Neural progenitor cell (in vitro differentiated cells): ENCODE measurements at places on chromosomes 12 and 14. TPM values are rescaled to one million over a fixed set of nuclear protein-coding genes. Genes with fewer than 3 reads are reported as not detected.

The HNRNPC gene
- 1,681 and 1,872 TPM in 2 replicates for total RNA-seq

- peaks cover 3% of the 10 kb centered on the region for H3K36me3 ChIP-seq
- H3K27me3 ChIP-seq: no peaks in the 10 kb centered on the region
- no peak for DNase-seq
- H3K4me1 ChIP-seq: no peaks in the 10 kb centered on the region
- no peak overlapping the region for H3K27ac ChIP-seq
These were observed 21.9 kb downstream of the ANKLE2 start for GRCh38 chr12:132739600-132740312.

GRCh38 chr14:54338696-54339317 is 58.0 kb upstream of the CDKN3 start:
- H3K36me3 ChIP-seq: no peaks in the 10 kb centered on the region
- no peak overlapping the region for H3K4me3 ChIP-seq
- DNase-seq: peak; percentile 63
- no peak overlapping the region for H3K27ac ChIP-seq
- H3K4me1 ChIP-seq: peaks cover 27% of the 10 kb centered on the region
- no peaks in the 10 kb centered on the region for H3K27me3 ChIP-seq

The NKX2-1 gene
- total RNA-seq: not detected in 2 replicates

GRCh38 chr12:47282206-47282605 is 202.4 kb upstream of the AMIGO2 start:
- no peaks in the 10 kb centered on the region for H3K36me3 ChIP-seq
- DNase-seq: no peak
- no peak overlapping the region for H3K27ac ChIP-seq
- no peaks in the 10 kb centered on the region for H3K27me3 ChIP-seq

- no peaks in the 10 kb centered on the region for H3K4me1 ChIP-seq
- DNase-seq: no peak
- no peaks in the 10 kb centered on the region for H3K27me3 ChIP-seq
These were observed 287.2 kb upstream of the ATP2B1 start for GRCh38 chr12:89995870-89996269.

GRCh38 chr14:99381688-99382060 is 99.0 kb downstream of the SETD3 start:
- no peak overlapping the region for H3K4me3 ChIP-seq
- H3K27ac ChIP-seq: no peak overlapping the region
- H3K36me3 ChIP-seq: no peaks in the 10 kb centered on the region
- H3K4me1 ChIP-seq: no peaks in the 10 kb centered on the region

DNA sequence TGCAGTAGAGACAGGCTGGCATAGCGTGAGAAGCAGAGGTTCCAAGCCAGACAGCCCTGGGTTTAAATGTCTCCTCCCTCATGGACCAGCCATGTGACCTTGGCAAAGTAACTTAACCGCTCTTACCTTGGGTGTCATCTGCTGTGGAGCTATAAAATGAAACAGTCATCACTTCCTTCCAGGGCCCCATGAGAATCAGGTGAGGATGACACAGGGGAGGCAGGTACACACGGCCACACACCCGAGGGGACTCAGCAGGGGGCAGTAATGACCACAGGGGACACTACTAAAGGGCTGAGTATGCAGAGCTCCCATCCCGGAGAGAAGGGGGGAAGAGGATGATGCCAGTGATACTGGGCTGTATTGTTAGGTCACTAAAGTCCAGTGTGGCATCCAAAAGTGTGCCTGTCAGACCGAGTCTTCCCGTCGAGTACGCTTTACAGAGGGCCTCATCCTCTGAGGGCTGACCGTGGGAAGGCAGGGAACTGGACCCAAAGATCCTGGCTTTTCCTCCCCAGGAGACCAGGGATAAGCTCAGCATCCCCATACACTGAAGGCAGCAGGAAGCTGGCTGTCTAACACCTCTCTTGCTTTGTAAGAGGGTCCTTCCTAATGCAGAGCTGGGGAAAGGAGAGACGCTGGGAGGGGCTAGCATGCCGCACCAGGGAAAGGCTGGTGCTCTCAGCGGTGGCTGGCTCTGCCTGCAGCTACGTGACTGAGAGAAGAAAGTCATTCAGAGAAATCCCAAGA is 94.2 kb downstream of the SINHCAF start:
- H3K27ac ChIP-seq: no peak overlapping the region
- H3K27me3 ChIP-seq: no peaks in the 10 kb centered on the region
- H3K36me3 ChIP-seq: no peaks in the 10 kb centered on the region
- no peak overlapping the region for H3K4me3 ChIP-seq

The ATXN2 gene
- 24.0 and 34.2 TPM in 2 replicates for total RNA-seq

The TAS2R42 gene
- total RNA-seq: not detected in 2 replicates

GRCh38 chr12:98260276-98260675 is 255.1 kb upstream of the TMPO start:
- H3K27me3 ChIP-seq: no peaks in the 10 kb centered on the region
- no peaks in the 10 kb centered on the region for H3K36me3 ChIP-seq
- no peak for DNase-seq
- H3K27ac ChIP-seq: no peak overlapping the region
- H3K4me1 ChIP-seq: peaks cover 10% of the 10 kb centered on the region

The PRR4 gene
- 0.69 and 2.6 TPM in 2 replicates for total RNA-seq

- H3K4me3 ChIP-seq: no peak overlapping the region
- peaks cover 5% of the 10 kb centered on the region for H3K4me1 ChIP-seq
- H3K27ac ChIP-seq: no peak overlapping the region
- H3K36me3 ChIP-seq: no peaks in the 10 kb centered on the region
- DNase-seq: peak; percentile 83
These were observed 9.1 kb downstream of the FAM181A start for GRCh38 chr14:93936245-93936644.

The FITM1 gene
- 0.77 and 1.2 TPM in 2 replicates for total RNA-seq

DNA sequence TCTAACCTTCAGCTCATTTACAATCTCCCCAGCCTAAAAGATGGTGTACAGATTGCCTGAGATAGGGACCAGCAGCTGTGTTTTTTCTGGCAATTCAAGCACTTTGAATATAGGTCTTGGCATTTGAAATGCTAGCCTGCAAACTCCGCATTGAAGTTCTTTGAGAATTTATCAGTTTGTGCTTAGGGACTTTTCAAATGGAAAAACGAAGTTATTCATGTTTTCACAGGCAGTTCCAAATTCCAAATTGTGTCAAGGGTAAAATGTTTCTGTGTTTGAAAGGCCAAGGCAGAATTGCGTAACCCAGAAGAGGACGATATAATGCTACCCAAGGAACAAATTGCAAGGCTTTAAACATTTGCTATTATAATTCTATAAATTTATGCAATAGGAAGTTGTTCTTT is 168.9 kb upstream of the RASSF8 start:
- DNase-seq: no peak
- no peaks in the 10 kb centered on the region for H3K27me3 ChIP-seq
- H3K36me3 ChIP-seq: no peaks in the 10 kb centered on the region
- no peaks in the 10 kb centered on the region for H3K4me1 ChIP-seq

DNA sequence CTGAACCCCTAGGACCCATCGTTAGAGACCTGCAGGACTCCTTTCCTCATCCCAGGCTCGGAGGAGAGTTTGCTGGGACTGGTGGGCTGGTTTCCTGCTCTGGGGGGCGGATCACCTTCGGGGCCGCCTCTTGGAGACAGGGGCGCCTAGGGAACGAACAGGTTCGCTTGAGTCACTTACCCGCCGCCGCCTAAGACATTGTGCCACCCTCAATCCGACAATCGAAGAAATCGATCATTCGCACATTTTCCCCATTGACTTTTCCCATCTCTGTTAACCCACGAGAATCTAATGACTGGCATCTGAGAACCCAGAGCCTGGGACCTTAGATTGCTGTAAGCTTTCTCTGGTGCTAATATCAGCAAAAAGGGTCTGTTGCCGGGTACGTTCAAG is 322 bp downstream of the SLC39A9 start:
- no peak overlapping the region for H3K27ac ChIP-seq
- DNase-seq: no peak
- H3K4me3 ChIP-seq: peak overlapping the region; percentile 93
- peaks cover 16% of the 10 kb centered on the region for H3K36me3 ChIP-seq
- H3K4me1 ChIP-seq: peaks cover 35% of the 10 kb centered on the region

The OR6C75 gene
- not detected in 2 replicates for total RNA-seq

The BIN2 gene
- 0.52 TPM in 1 of 2 replicates, not detected in the other for total RNA-seq

The PRICKLE1 gene
- total RNA-seq: 3.5 and 4.0 TPM in 2 replicates

GRCh38 chr12:1360441-1361210 is 233.8 kb downstream of the FBXL14 start:
- DNase-seq: no peak
- no peak overlapping the region for H3K4me3 ChIP-seq
- peaks cover 2% of the 10 kb centered on the region for H3K36me3 ChIP-seq
- H3K4me1 ChIP-seq: no peaks in the 10 kb centered on the region
- no peak overlapping the region for H3K27ac ChIP-seq

DNA sequence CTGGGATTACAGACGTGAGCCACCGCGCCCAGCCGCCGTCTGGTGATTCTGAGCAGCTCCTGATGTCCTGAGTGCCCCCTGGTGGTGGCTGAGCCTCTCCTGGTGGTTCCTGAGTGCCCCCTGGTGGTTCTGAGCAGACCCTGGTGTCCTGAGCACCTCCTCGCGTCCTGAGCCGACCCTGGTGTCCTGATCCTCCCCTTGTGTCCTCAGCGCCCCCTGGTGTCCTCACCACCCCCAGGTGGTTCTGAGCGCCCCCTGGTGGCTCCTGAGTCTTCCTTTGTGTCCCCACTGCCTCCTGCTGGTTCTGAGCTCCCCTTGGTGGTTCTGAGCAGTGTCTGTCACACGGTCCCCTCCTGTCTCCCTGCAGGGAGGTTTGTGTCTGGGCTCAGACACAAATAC is 1304.9 kb downstream of the TMEM121 start:
- DNase-seq: no peak
- H3K27ac ChIP-seq: no peak overlapping the region
- H3K27me3 ChIP-seq: no peaks in the 10 kb centered on the region
- no peak overlapping the region for H3K4me3 ChIP-seq
